ENCODE measurements at places on chromosomes 1 and 21. TPM values are rescaled to one million over a fixed set of nuclear protein-coding genes. Genes with fewer than 3 reads are reported as not detected.

DNA sequence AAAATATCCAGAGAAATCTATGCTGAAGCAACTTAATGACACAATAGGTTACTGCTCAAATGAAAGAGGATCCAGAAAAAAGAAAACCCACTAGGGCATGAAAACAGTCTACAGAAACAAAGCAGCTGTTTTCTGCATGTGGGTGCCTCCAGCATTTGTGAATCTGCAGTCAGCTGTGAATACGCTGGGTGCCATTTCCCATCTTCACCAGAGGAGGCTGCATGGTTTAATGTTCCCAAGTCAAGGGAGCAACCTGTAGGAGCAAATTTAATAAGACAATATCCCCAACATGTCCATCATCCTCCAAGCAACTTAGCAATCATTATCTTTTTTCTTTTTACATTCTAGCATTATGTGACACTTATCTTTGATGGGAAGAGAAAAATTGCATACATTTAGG is 396.6 kb downstream of the BRINP2 start:
- DNase-seq, result no peak

GRCh38 chr1:150548632-150549495 is at the start of gene ADAMTSL4:
ADAMTSL4 (plus strand) TSS chr1:150549408; CDS start chr1:150552289, 2,881 bp downstream.
- no peak for DNase-seq

DNA sequence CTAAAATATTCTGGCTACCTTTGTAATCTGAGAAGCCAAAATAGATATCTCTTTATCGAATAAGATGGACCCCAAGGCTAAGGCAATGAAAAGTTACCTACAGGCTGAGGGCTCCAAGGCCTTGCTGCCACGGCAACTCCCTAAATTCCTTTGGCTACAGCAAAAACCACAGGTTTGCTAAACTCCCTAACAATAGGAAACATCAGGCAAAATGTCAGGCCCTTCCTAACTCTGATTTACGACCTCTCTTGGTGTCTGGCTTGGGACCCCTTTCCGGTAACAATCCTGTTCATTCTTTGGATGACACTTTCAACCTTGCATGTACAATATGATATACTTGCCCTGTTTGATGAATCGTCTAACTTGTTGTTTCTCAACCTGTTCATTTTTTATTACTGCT is 11.3 kb upstream of the OR2T8 start:
- DNase-seq, result no peak

DNA sequence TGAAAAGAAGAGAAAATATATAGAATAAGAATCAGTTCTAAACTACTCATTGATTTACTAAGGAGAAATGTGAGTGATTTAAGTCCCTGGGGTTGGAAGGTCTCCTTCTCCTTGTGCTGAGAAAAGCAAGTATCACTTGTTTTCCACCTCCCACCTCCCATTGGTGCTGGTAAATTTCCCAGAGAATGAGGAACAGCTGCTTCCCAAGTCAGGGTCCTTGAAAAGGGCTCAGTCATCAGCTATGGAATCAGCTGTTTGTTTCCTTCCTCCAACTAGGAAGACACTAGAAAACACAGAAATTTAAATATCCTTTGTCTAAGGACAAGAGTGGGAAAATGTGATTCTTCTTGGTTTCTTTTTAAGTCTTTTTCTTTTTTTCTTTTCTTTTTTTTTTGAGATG is 131.3 kb upstream of the C1orf21 start:
- DNase-seq, result no peak

- no peak for DNase-seq
Measured at GRCh38 chr1:54371942-54372275, 34.3 kb downstream of the SSBP3 start.

- DNase-seq, result no peak
Measured at GRCh38 chr1:83717785-83718184, 281.1 kb downstream of the TTLL7 start.

DNA sequence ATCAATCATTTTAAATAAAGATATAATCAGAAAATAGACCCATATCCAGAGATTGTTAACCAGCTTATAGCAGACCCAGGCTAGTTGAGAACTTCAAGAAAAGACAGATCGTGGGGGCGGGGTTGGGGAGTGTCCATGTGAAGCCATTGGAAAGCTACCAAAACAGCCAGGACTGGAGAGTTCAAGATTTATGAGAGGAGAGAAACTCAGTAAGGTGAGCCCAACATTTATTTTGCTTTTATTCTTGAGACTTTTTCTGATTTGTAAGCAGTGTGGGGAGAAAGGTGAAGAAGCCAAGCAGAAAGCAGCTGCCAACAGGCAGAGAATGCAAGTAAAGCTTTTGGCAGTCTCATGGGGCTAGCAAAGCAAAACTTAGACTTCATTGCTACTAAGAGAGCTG is 179.9 kb downstream of the VPS13D start:
- DNase-seq, result peak; percentile 64

DNA sequence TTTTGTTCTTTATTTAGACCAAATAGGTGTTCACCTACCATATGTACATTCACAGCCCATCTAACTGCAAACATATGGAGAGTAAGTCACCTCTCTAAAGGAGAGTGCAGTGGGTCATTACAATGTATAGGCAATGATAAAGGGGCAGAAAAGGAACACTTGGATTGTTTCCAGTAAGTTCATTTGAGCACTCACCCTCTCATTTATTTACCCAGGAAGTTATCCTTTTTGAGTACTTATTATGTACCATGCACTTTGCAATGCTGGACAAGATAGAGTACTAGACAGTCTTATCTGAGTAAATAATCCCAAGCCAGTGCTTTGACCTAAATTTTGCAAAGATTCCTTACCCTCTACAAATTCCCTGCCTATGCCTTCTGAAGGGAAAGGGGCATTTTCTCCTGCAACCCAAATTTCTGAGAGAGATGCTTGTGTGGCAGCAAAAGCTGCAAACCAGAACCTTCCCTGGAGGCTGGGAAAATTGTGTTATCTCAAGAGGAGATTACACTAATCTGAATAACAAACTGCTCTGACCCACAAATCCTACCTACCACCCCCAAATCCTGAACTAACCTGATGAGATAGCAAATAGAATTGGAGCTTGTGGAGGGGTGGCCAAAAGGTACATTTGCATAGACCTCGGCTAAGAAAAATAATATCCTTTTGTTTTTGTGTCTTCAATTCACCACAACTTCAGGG is 18.6 kb upstream of the RGS8 start:
- no peak for DNase-seq

- no peak for DNase-seq
Measured at GRCh38 chr1:211591980-211592493, 13.1 kb upstream of the SLC30A1 start.

DNA sequence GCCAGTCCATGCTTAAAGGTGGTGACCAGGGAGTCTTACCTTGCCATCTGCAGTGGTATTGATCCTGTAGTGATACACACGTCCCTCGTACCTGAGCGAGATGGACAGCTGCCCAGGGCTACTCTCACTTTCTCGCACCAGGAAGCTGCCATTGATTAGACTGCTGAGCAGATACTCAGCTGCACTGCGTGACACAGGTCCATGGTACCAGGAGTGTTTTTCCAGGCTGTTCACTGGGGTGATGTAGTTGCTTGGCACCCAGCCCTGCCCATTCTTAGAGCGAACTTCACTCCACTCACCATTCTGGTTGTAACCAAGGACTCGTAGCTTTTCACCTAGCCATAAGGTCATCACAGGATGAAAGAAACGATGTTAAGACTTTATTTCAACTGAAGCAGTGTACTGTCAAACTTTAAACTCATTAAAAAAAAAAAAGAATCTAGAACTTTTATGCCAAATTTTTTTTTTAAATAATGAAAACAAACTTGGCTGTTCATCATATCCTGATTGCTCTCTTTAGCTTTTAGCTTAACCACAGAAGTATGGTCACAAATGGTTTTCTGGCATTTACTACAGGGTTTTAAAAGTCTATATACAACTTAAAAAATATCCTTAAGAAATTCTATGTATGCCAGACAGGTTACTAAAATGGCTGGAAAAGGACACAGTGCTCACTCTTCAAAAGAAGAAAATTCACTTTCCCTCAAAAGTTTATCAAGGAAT is 44.6 kb downstream of the TOR3A start:
- peak; percentile 45 for DNase-seq

GRCh38 chr1:209183195-209183594 is 400.3 kb upstream of the CAMK1G start:
- no peak for DNase-seq

GRCh38 chr1:235513495-235514366 is 9.5 kb upstream of the B3GALNT2 start:
- peak; percentile 28 for DNase-seq

DNA sequence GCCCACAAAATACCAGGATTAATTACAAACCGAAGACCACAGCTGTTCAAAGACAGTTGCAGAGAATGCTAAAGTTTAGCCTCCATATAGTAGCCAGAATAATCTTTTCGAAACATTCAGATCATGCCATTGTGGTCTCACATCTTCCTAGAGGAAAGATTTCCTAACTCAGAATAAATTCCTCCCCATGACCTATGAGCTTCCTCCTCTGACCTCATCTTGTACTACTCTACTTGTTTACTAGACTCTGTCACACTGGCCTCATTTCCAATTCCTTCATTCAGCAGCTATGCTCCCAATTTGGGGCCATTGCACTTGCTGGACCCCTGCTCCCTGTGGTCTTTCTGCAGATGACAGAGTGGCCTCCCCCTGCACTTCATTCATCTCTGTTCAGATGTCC is 71.8 kb upstream of the LRRC53 start:
- no peak for DNase-seq

- DNase-seq, result no peak
Measured at GRCh38 chr1:24915816-24916602, 14.1 kb downstream of the RUNX3 start.

DNA sequence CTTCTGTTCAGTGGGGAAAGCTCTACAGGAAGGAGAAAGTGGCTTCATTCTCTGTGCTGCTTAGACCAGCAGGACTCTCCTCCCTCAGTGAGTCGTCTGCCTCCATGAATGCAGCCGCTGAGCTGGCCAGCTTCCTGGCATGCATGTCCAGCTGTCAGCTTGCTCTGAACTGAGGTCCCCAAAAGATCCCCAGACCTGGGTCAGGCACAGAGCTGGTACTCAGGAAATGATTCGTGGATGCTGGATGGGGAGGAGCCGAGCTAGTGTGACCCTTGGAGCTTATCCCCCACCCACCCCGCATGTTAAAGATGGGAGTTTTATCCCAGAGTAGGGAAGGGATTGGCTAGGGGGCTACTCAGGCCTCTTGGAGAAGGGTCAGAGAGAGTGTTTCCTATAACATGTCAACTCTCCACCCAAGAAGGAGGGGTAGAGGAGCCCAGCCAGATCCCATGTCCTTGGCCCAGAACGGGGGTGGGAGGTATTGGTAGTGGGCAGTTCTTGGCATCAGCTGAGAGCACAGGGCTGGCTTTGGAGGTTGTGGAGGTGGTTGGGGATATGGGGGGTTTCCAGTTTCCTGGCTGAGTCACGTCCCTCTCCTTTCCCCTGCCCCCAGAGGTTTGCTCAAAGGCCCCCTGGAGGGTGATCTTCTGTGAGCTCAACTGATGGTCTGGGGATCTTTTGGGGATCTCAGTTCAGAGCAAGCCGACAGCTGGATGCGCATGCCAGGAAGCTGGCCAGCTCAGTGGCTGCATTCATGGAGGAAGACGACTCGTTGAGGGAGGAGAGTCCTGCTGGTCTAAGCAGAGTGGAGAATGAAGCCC is 110.1 kb downstream of the FOXD2 start:
- no peak for DNase-seq

DNA sequence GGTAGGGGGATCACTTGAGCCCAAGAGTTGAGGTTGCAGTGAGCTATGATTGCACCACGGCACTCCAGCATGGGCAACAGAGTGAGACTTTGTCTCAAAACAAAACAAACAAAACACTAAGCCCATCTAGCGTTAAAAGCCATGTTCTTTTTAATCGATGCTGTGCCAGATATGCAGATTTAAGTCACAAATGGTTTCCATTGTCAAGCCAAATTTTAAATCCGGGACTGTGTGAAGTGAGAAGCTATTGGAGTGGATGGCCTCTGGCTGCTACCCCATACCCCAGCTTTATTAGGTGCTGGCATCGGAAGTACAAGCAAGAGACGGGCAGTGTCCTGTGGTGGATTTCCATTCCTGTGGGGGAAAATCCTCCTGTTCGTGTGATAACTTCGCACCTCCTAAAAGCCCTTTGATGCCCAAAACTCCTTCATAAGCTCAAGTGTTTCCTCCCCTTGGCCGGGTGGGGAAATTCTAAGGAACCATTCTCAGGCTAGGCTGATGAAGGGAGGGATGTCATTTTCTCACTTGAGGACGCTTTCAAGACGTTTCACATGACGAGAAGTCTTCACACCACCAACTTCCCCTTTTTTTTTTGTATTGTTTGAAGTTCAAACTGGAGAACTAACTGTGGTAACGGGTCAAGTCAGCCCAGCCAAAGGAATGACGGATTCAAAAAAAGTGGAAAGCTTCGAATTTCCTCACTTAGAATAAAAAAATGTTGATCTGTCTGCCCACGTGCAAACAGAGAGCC is 140.8 kb downstream of the KAZN start:
- DNase-seq, result no peak

DNA sequence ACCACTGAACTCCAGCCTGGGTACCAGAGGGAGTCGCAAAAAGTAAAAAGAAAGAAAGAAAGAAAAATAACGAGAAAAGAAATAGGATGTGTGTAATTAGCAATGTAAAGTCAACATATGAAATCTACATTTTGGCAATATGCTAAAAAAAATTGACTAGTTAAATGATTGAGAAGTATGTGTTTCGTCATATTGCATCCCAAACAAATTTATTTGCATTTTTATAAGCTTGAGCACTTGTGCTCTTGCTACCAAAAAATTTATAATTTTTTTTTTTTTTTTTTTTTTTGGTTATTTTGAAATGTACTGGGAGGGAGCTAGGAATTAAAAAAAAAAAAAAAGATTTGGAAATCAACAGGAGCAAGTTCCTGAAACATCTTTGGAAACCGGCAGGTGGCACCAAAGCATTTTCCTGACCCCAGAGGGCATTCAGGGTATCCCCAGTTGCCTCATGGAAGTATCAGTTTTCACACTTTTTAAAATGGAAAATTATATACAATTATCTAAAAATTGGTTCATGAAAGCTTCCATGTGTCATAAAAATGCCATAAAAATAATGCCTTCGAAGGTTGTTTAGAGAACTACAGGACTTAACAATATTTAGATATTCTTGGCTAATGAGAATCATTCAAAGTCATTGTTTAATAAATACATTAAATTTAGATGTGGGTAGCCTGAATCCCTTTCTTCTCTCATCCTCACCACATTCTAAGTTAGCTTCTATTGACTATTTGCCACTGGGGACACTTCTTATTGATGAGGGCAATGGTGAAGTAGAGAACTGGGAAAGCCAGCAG is 4.8 kb upstream of the HEATR1 start:
- peak; percentile 77 for DNase-seq

DNM3 gene
- 4.0 TPM for total RNA-seq

NECTIN4 gene
- total RNA-seq, result 3.0 TPM

RASSF5 gene
- 21.5 TPM for total RNA-seq

WDR64 gene
- not detected for total RNA-seq
